ENCODE measurements at places on chromosomes 2 and 18.

- no peak for DNase-seq
Observed at GRCh38 chr2:152826581-152827279, 108.3 kb downstream of the ARL6IP6 start.

GRCh38 chr18:52499644-52500043 is 159.6 kb downstream of the DCC start:
- no peak for DNase-seq

DNA sequence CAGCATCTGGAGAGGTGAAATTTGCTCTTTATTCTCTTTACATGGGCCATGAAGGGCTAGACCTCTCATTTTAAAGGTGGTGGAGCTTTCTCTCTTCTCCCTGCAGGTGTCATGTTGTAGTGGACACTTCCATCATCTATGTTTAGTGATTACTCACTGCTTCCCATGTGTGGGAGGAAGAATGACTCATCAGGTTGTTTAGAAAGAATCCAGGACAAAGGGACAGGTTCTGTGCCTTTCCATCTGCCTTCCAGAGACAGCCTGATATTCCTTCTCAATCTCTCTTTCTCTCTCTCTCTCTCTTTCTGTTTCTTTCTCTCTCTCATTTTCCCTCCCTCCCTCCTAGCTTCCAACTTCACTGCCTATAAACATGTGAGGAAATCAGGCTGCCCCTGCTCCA is 38.7 kb downstream of the SCG2 start:
- DNase-seq: no peak

DNA sequence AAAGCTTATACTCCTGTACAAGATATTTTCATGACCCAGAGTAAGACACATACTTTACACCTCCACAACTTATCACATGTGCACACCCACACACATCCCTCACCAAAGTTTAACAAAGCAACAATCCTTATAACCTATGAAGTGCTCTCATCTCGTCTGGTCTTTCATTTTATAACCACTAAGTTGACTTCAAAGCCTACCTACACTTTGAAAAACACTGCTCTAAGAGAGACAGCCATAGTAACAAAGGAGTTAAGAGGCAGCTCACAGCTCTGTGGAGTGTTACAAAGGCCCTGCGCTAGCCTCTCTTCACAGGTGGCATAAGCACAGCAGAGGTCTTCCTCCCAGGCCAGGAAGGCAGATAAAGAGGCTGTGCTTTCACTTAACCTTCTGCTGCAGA is 69.7 kb upstream of the TMEM200C start:
- no peak for DNase-seq

DNA sequence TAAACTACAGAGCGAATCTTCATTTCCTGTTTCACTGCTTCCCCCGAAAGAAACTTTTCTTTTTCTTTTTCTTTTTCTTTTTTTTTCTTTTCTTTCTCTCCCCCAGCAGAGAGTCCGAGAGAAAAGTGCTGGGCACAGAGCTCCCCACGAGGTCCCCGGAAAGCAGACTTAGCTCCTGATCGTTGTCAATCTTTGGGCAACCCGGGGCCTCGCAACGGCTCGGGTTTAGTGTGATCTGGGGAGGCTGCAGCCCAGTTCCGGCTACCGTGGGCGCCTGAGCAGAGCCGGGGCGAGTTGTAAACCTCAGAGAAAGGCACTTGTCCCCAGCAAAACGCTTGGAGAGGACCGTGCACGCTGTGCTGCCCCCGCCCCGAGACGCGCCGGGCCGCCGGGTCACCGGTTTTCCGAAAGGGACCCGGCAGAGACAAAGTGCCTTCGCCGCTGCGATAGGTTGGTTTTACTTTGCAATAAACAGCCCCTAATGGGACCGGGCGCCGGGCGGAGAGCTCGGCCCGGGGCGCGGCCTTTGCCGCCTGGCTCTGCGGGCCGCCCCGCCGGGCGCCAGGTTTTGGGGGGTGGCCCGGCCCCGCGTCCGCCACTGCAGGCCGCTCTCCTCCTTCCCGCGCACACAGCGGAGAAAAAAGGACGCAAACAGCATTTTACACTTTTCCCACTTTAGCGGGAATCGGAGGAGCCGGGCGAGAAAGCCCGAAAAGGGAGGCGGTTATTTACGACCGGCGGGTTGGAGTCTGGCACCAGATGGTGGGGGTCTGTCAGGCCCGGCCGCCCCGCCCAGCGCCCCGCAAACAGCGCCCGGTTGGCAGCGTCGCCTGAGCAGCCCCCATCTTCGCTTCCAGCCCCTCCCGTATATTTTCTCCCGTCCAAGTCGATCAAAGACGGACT is 136.0 kb downstream of the INSIG2 start:
- no peak for DNase-seq

- DNase-seq: no peak
Observed at GRCh38 chr2:237024255-237024654, 61.4 kb upstream of the COPS8 start.

DNA sequence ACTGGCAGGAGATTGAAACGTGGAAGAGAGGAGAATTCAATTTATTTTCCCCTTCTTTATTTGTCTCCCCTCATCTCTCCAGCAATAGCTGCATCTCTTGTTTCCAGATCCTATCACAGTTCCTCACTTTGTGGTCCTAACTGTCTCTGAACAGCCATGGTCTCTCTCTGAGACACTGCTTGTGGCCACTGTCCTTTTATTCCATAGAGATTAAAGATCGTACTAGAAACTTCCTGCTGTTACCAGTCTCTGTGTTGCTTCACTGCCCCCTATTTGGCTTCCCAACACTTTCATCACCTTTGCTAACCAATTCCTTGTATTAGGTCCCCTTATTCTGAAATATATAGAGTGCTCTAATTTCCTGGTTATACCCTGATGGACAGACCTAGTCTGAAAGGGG is 48.9 kb upstream of the CAVIN2 start:
- no peak for DNase-seq

- DNase-seq: no peak
Observed at GRCh38 chr2:118983133-118983532, 41.1 kb downstream of the MARCO start.

GRCh38 chr2:135985826-135986393 is 484 bp upstream of the DARS1 start:
- DNase-seq: peak; percentile 46

- DNase-seq: no peak
Observed at GRCh38 chr2:237141571-237142051, 55.9 kb downstream of the COPS8 start.

GRCh38 chr2:7288484-7288883 is 371.3 kb downstream of the RNF144A start:
- DNase-seq: no peak

Measured in activated CD8-positive, alpha-beta memory T cell treated with anti-CD3 and anti-CD28 coated beads for 1 hour (primary cell).